Cardiac fibroblast (primary cell): ENCODE measurements at places on chromosomes 11 and 22.

- DNase-seq = no peak
Measured at GRCh38 chr11:88318017-88318416, 19.5 kb downstream of the CTSC start.

DNA sequence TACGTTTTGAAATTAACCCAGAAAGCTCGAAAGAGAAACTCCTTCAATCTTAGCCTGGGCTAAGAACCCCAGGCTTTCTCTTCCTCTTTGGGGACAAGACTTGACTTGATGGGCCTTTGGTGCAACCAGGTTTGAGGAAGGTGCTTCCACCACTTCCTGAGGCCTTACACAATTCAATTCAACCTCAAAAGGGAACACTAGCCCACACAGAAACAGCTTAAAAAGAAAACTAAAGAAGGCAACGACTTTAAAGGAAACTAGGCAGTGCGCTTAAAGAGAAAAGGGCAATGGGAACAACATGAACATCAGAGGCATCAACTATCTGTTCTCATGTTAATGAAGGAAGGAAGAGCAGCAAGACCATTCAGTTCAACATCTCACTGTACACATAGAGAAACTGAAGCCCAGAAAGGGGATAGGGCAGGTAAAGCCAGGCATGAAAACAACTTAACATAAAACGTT lies 24.8 kb downstream of the PAK1 start:
- DNase-seq = no peak

- DNase-seq = no peak
Measured at GRCh38 chr11:74446532-74446938, 20.8 kb downstream of the KCNE3 start.

GRCh38 chr11:46271875-46272815 lies 5.3 kb upstream of the CREB3L1 start:
- DNase-seq = no peak

DNA sequence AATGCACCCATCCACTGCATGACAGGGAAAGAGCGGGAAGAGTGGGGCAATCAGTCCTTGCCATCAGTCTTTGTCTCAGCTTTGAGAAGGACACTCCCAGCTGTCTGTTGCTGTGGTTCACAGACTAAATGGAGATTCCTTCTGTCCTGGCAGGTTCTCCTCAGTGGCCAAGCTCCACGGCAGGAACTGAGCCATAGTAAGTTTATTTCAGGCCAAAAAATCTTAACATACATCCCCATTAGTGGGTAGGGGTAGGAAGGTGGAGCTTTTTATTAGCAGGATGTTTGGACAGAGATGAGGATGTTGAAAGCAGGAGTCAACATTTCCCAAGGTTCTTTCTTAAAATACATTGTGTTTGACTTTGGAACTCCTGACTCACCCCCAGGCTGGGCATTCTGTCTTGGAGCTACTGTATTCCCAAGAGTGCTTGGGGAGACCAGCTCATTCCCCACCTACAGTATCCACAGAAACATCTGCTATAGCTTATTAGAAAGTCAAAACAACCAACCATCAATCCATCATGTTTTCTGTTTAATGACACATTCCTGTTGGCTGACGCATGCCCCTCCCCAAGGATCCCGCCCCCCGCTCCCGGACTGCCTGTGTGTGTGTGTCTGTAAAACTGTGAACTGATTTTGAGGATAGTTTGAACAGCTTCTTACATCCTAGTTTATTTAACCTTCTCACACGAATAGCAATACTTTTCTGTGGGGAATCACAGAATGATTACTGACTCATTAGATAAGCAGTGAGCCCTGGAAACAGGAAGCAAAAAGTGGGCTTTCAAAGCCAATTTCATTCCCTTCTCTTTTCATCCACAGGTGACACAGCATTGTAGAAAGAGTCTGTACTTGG lies 109.5 kb downstream of the CCDC81 start:
- DNase-seq = peak; percentile 99

- no peak for DNase-seq
Measured at GRCh38 chr11:31478223-31478590, 31.2 kb downstream of the IMMP1L start.

GRCh38 chr11:130737866-130738431 lies 178.3 kb downstream of the SNX19 start:
- DNase-seq = peak; percentile 83
